ENCODE measurements at places on chromosomes 1 and 21.

- no peaks in the 10 kb centered on the region for H3K27me3 ChIP-seq
- H3K4me3 ChIP-seq, result no peak overlapping the region
- no peak for DNase-seq
- H3K4me1 ChIP-seq, result no peaks in the 10 kb centered on the region
- no peak overlapping the region for H3K27ac ChIP-seq
Observed at GRCh38 chr1:229296541-229296941, 25.6 kb downstream of the RAB4A start.

DNA sequence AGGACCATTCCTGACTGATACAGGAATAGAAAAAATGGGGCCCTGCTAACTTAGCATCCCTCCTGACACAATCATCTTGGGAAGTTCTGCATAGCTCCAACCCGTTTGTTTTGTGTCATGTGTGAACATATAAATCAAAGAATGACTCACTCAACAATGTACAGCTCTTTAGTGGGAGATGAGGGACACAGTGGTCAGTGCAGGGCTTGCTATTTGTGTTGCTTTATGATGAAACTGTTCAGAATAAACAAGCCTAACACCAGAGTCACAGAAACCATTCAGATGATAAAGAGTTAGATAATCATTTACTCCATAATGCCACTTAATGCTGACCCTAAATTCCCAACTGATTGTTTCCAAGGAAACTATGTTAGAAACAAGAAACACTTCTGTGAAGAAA, 154.2 kb upstream of the ZNHIT6 start:
- H3K36me3 ChIP-seq, result no peaks in the 10 kb centered on the region
- no peaks in the 10 kb centered on the region for H3K4me1 ChIP-seq
- no peak overlapping the region for H3K27ac ChIP-seq
- H3K27me3 ChIP-seq, result no peaks in the 10 kb centered on the region
- no peak overlapping the region for H3K4me3 ChIP-seq

- DNase-seq, result no peak
- H3K4me1 ChIP-seq, result peaks cover 8% of the 10 kb centered on the region
- no peak overlapping the region for H3K27ac ChIP-seq
- no peaks in the 10 kb centered on the region for H3K27me3 ChIP-seq
- H3K36me3 ChIP-seq, result no peaks in the 10 kb centered on the region
Observed at GRCh38 chr1:24939040-24939674, 9.1 kb upstream of the RUNX3 start.

DNA sequence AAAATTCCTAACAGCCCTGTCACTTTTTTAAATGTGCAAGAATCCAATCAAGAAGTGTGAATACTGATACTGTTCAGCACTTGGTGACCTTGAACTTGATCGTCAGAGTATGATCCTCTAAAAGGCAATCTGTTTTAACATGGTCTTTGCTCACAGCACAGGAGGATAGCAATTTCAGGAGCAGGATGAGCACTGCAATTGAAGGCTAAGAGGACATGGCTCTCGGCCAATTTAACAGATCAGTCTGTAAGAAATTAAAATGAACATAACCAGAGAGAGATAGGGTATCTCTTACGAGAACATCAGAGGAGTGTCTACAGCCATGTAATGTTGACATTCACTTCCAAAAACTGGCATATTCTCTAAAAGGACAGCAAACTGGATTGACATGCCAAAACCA, 243.1 kb downstream of the LTN1 start:
- no peak overlapping the region for H3K4me3 ChIP-seq
- no peaks in the 10 kb centered on the region for H3K27me3 ChIP-seq
- H3K27ac ChIP-seq, result no peak overlapping the region
- peaks cover 6% of the 10 kb centered on the region for H3K4me1 ChIP-seq
- no peaks in the 10 kb centered on the region for H3K36me3 ChIP-seq

- no peaks in the 10 kb centered on the region for H3K27me3 ChIP-seq
- no peaks in the 10 kb centered on the region for H3K4me1 ChIP-seq
- no peak overlapping the region for H3K4me3 ChIP-seq
Observed at GRCh38 chr1:117167402-117167801, 43.3 kb downstream of the VTCN1 start.

Measured in Karpas-422 (cell line).